Anterior cingulate cortex (tissue), 58 donors: ENCODE measurements at places on chromosomes 12 and 14.

DNA sequence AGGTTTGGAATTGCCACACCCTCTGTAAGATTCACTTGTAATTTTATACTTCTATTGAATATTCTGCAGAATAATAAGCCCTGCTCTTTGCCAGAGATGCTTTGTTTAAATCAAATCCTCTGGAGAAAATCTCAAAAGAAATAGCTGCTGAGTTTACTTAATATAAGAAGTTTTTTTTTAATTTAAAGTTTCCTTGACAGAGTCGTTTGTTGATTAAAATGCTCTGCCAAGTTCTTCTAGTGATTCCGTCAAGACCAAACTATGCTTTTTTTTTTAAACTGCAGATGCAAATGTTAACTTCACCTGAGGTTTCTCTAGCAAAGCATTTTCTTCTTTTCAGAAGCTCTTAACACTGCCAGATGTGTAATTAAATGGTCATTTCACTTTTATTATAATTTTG is 13.4 kb upstream of the NAV3 start:
- DNase-seq: no peak

GRCh38 chr12:57234571-57235016 is 5.1 kb downstream of the SHMT2 start:
- DNase-seq: no peak

GRCh38 chr14:27672047-27672446 is 1074.2 kb upstream of the NOVA1 start:
- no peak for DNase-seq

DNA sequence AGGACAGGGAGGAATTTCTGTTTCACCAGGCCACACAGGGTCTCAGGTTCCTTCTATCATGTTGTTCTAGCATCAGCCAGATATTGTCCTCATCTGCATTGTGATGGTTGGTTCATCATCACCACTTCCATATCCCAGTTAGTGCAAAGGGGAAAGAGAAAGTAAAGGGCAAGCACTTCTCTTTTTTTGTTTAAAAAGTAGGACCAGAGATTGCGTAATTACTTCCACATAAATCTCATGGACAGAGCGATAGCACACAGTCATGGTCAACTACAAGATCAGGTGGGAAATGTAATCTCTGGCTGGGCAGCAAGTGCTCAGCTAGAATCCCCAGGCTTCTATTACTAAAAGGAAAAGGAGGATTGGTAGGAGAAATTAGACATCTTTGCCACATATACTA is 155.1 kb downstream of the KIF21A start:
- no peak for DNase-seq

GRCh38 chr14:101373690-101374295 is 187.5 kb upstream of the DIO3 start:
- DNase-seq: no peak

DNA sequence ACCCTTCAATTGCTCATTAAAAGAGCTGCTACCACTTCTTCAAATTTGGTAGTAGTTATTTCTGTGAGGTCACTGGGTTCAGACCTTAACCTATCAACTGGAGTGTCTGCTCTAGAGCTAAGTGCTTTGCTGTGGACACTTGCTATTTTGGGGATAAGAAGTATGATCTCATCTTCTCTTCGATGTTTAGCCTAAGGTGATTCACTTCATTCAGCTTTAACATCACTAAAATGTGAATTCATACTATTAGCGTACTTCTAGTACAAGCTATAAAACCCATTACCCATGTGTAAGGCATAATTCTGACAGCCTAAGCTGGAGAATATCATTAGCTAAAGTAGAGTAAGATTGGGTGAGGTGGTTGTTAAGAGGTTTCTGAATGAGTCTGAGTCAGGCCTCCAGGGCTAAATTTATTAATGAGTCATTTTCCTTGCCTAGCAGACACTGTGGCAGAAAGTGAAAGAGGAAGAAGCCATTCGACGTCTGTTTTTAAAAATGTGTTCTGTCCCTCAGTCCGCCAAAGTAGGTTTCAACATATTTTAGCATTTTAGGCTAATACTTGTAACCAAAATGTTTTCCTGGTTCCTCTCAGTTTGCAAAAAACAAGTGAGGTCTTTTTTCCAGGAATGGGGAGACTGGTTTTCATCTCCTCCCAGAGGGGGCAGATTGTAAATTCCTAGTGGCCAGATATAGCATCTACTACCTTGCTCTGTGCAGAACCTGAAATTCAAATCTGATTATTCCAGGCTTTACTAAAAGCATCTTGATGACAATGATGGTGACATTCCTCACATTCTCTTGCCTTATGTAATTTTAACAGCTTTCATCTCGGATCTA is 103.6 kb downstream of the SSPN start:
- no peak for DNase-seq

DNA sequence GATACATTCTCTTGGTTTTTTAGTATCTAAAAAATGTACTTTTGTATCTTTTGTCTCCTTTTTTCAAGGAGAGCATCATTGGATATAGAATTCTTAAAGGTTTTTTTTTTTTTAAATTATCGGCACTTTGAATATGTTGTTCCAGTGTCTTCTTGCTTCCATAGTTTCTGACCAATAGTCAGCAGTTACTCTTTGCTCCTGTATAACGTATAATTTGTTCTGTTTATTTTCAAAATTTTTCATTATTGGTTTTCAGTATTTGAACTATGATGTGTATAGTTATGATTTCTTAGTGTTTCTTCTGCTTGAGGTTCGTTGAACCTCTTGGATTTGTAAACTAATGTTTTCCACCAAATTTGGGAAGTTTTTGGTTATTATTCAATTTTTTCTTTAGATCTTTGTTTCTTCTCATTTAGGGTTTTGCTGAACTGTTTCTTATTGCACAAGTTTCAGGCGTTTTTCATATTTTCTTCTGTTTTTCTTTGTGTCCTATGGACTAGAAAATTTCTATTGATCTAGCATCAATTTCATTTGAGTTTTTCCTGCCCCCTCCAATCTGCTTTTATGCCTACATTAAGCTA is 93.9 kb downstream of the PLBD1 start:
- DNase-seq: no peak

- no peak for DNase-seq
These were observed 29.5 kb downstream of the CCDC198 start for GRCh38 chr14:57464008-57464730.

DNA sequence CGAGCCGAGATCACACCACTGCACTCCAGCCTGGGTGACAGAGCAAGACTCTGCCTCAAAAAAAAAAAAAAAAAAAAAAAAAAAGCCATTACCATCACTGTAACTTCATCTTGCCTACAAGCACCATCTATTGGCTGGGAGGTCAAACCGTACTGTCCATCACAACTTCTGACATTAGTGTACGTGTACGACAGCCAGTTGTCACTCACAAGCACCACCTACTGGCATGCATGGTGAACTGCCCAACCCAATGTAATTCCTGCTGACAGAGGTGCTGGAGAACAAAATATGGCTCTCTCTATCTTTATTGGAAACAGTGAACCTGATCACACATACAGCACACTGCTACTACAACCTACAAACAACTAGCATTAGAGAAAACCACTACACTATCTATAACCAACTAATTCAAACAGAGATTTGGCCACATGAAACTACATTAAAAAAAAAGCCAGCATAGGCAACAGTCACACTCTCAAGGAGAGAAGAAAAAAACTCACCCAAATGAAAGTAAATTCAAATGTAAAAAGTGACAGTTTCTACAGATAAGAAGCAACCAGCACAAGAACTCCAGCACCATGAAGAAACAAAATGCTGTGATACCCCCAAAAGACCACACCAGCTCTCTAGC is 82.3 kb downstream of the PUS7L start:
- no peak for DNase-seq

- DNase-seq: no peak
These were observed 667.6 kb upstream of the TBX3 start for GRCh38 chr12:115351514-115352077.

DNA sequence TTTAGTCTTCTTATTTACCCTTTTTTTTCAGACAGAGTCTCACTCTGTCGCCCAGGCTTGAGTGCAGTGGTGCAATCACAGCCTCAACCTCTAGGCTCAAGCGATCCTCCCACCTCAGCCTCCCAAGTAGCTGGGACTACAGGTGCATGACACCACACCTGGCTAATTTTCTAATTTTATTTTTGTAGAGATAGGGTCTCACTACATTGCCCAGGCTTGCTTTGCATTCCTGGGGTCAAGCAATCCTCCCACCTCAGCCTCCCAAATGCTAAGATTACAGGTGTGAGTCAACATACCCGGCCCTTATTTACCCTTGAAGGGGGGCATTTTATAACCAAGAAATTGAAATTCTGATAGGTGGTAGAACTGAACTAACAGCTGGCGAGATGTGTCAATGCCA is 21.0 kb downstream of the HECTD4 start:
- DNase-seq: no peak

DNA sequence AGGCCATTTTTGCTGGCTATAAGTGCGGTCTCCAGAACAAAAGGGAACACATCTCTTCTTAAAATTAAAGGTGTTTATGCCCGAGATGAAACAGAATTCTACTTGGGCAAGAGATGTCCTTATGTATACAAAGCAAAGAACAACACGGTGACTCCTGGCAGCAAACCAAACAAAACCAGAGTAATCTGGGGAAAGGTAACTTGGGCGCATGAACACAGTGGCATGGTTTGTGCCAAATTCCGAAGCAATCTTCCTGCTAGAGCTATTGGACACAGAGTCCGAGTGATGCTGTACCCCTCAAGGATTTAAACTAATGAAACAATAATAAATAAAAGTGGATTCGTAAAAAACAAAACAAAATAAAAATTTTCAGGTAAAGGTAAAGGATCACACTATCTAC is 33.4 kb downstream of the PKP2 start:
- no peak for DNase-seq

- DNase-seq: no peak
These were observed 23.2 kb upstream of the ESRRB start for GRCh38 chr14:76352639-76353281.

- no peak for DNase-seq
These were observed at the start of gene KLRG1 for GRCh38 chr12:8989413-8989812. Gene KLRG1 (plus strand): TSS chr12:8989546. CDS start chr12:8989636, 90 bp downstream.

DNA sequence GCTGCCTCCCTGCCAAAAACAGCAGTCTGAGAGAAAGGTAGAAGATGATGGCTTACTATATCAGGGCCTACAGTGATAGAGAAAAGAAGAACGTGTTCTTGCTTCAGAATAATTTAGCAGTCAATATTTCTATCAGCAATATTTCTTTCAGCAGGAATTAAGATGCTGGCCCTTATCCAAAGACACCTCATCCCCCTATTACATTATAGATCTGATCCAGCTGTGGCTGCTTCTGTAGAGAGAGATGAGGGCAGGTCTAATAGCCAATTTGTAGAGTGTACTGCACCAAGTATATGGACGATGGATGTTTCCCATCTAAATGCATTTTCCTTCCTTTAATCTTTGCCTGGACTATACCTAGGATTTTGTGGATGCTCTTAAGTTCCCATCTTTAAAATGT is 451.7 kb downstream of the NPAS3 start:
- DNase-seq: no peak

- no peak for DNase-seq
These were observed 414.8 kb upstream of the LMO3 start for GRCh38 chr12:17020765-17021164.

- no peak for DNase-seq
These were observed 34.7 kb downstream of the CCDC92 start for GRCh38 chr12:123937707-123938591.

DNA sequence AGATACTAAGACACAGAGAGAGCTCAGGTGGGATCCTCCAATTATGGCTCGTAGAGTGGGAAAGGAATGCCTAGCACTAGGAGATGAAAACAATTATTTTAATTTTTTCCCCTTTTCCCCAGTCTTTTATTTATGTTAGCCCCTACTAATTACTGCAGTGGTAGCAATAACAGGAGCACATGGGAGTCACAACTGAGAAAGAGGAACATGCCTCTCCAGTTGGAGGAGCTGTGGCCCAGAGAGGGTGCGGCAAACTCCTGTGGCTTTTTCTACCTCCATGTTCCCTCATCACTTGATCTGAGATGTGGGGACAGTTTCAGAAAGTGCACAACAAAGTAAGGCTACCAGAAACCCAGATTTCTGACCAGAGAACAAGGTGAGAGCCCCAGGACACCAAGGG is 25.9 kb upstream of the POC1B start:
- no peak for DNase-seq

DNA sequence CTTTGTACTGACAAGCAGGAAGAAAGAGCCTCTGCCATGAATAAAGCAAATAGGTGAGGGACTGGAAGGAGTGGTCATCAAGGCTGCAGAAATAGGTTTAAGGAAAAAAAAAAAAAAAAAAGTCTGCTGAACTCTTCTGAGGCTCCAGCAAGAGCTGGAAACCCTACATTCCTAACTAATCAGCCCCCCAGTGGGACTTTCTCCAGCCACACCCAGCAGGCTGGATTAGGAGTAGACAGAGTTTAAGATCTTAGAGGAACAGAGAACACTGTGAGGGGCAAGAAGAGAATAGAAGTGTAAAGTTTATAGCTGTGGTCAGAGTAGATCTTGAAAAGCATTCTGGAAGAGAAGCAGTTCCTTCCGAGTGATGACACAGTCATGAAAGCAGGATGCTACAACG is 66.4 kb downstream of the ATXN2 start:
- no peak for DNase-seq

- no peak for DNase-seq
These were observed 650 bp downstream of the HEBP1 start for GRCh38 chr12:12999271-12999958.

DNA sequence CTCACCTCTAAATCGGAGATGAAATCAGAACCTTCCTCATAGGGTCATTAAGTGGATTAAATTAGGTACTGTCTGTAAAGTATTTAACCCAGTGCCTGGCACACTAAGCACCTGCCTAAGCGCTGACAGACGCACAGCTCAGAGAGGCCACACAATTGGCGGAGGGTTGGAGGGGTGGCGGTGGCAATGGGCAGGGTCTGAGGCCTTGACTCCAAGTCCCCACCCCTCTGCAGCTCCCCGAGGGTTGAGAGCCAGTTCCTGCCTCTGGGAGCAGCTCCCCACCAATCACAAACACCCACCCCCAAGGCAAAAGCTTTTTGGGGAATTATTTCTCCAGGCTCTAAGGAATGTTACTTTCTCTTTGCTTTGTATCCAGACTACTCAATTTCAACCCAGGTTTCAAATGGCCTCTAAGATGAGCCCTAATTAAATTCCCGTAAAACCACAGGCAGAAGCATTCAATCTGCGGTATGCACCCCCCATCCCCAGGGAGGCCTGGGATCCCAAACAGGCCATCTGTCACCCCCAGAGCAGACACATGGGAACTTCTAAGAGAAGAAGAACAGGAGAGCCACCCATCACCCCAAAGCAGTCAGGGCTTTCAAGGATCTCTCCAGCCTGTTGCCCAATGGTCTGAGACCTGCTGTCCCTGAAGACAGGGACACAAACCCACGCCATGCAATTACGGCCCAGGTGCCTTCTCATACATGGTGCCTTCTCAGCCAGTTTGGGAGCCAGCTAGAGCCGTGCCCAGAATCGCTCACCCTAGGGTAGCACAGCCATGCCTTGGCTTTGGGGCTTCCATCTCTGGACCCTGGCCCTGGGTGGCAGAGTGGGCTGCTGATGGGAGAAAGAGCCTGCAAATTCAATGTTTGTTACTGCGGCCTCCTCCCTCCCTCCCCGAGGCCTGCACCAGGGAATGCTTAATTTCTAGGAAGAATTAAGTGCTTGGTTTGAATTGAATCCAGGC is 66.1 kb downstream of the CHGA start:
- no peak for DNase-seq

GRCh38 chr12:26318661-26319068 is 123.3 kb downstream of the SSPN start:
- no peak for DNase-seq

- no peak for DNase-seq
These were observed 319.9 kb downstream of the KCNC2 start for GRCh38 chr12:74889563-74890236.

GRCh38 chr14:65487783-65488494 is 75.4 kb downstream of the FUT8 start:
- DNase-seq: no peak

GRCh38 chr12:115946867-115947695 is 330.4 kb downstream of the MED13L start:
- no peak for DNase-seq
